ENCODE measurements at places on chromosomes 1 and 21.

DNA sequence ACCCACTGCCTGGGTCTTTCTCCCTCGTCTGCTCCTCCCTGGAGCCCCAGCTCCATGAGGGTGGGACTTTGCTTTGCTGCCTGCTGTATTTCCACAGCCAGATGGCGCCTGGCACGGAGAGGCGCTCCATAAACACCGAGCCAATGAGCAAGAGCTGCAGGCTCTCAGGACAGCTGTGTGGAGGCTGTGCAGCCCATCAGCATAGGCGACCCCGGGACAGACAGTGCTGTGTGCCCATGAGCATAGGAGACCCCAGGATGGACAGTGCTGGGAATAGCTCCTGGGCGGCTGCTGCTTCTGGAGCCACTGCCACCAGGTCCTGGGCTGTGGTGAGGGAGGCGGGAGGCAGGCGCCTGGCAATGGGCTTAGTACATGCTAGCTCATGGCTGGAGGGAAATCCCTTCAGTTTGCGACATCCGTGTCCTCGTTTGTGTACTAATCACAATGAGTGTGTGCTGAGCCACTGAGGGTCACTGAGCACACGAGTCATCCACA, 29.2 kb downstream of the CEP104 start:
- no peak for DNase-seq

- no peak for DNase-seq
These were observed 12.3 kb downstream of the RAB4A start for GRCh38 chr1:229283183-229283611.

DNA sequence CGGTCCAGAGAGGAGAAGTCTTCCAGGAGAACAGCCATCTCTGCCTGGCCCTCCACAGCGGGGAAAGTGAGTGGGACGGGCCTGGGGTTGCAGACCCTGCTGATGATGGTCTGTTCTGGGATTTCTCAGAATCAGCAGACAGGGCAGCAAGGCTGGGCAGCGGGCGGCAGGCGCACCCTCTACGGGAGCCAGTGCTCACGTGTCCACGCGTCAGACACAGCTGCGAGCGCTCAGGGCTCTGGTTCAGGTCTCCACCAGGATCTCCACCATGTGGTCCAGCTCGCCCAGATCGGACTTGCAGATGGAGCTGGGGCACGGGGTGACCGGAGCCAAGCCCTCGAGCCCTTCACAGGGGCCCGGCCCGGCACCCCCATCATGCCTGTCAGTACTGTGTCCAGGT, 5.5 kb downstream of the CLCA4 start:
- no peak for DNase-seq

- peak; percentile 91 for DNase-seq
These were observed 26.9 kb downstream of the SORT1 start for GRCh38 chr1:109370712-109371340.

GRCh38 chr1:180800945-180801344, 111.8 kb upstream of the KIAA1614 start:
- DNase-seq: no peak

DNA sequence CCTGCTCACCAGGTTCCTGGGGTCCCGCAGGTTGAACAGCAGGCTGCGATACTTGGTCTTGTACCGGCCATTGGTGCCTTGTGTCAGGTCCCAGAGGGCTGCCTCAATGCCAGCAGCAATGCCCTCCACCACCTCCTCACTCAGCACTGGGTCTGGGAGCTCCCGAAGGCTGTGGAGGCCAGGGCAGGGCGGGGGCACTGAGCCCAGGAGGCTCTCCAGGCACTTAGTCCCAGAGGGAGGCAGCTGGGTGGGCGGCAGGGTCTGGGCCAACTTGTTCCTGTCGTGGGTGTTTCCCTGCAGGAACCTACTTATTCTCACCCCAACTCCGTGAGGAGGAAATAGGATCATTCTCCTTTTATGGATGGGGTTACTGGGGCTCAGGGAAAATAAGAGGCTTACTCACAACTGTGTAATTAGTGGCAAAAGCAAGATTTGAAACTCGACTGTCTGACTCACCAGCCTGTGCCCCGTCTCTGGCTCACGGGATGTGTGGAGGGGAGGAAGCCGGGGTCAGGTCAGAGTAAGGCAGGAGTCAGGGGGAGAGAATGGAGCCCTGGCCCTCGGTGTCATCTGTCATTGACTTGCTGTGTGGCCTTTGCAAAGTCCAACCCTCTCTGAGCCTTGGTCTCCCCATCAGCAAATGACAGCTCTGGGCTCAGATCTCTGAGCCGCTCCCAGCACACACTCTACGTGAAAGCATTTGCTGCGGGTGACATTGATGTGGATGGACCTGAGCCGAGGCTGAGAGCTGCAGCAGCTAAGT, 17.2 kb downstream of the SPOCD1 start:
- peak; percentile 84 for DNase-seq

- DNase-seq: peak; percentile 33
These were observed 106.7 kb upstream of the C21orf91 start for GRCh38 chr21:17925899-17926298.
